Thymus (tissue), 14 donors: ENCODE measurements at places on chromosomes 12 and 14.

GRCh38 chr14:101200008-101200649, 296.6 kb upstream of the RTL1 start:
- DNase-seq: no peak

- DNase-seq: peak; percentile 19
Observed at GRCh38 chr14:102323102-102323501, 3.6 kb downstream of the ZNF839 start.

DNA sequence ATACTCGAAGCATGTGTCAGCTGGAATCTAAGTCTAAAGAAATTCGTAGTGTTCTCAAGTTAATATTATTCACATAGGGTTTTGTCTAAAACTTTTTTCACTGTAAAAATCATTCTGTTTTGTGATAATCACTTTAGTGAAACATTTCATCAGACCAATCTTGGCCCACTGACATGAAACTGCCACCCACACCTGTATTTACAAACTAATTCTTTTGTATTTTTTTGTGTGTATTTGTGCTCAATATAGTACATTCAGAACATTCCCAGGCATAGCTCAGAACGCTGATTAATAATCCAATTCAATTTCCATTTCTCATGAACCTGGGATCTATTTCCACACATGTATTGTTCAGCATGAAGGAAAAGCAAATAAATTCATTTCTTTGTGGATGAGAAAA, 191.7 kb downstream of the RASSF9 start:
- DNase-seq: no peak

- DNase-seq: no peak
Observed at GRCh38 chr12:57892232-57892972, 45.9 kb upstream of the CTDSP2 start.

GRCh38 chr12:87995581-87996178, 33.5 kb downstream of the C12orf50 start:
- peak; percentile 15 for DNase-seq

DNA sequence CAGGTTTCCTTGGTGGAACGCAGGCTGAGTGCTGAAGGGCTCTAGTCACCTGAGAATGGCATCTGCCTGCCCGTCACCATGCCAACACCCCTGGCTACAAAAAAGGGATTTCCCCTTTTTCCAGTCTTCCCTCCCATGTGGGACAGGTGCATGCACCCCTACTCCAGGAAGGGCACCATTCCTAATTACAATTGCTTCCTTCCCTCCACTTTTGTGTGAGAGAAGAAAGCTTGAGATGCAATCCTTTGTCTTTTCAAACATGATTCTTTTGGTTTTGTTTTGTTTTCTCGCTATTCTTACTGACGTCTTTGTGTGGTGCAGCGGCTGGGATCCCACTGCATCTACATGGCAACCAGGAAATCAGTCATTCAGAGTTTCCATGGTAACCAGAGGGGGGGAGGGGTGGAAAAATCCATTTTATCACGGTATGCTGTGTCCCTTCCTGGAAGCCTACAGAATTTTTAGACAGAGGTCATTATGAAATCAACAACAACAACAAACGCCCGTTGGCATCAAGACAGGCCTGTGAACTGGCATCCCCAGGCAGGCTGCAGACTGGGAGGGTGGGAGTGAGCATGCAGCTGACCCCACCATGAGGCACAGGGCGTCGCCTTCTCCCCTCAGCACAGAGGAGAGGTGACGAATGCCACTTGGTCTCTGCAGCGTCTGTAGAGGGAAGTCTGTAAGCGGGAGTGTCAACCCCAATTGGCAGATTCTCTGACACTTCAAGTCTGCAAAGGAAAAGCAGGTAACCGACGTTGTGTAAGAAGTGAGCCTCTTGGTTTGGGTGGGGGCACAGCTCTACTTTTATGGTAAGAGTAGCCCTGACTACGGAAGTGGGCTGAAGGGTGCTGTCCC, 13.6 kb upstream of the GNG2 start:
- DNase-seq: peak; percentile 68

DNA sequence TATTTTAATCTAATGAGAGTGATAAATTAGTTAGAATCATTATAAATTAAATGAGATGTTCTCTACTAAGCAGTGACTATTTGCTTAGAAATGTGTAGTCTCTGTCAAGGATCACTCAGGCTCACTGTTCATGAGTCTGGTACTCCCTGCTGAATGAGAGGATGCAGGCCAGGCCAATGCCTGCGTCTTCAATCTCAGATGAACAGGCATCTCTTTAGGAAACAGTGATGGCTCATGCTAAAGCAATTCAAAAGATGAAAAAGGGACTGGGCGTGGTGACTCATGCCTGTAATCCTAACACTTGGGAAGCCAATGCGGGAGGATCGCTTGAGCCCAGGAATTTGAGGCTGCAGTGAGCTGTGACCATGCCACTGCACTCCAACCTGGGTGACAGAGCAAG, 106.8 kb downstream of the ZFC3H1 start:
- no peak for DNase-seq

- no peak for DNase-seq
Observed at GRCh38 chr12:132465269-132466190, 24.4 kb upstream of the FBRSL1 start.

GRCh38 chr12:80186727-80187217, 87.4 kb downstream of the OTOGL start:
- DNase-seq: peak; percentile 31

- no peak for DNase-seq
Observed at GRCh38 chr14:64701660-64702059, 2.6 kb upstream of the PLEKHG3 start.

DNA sequence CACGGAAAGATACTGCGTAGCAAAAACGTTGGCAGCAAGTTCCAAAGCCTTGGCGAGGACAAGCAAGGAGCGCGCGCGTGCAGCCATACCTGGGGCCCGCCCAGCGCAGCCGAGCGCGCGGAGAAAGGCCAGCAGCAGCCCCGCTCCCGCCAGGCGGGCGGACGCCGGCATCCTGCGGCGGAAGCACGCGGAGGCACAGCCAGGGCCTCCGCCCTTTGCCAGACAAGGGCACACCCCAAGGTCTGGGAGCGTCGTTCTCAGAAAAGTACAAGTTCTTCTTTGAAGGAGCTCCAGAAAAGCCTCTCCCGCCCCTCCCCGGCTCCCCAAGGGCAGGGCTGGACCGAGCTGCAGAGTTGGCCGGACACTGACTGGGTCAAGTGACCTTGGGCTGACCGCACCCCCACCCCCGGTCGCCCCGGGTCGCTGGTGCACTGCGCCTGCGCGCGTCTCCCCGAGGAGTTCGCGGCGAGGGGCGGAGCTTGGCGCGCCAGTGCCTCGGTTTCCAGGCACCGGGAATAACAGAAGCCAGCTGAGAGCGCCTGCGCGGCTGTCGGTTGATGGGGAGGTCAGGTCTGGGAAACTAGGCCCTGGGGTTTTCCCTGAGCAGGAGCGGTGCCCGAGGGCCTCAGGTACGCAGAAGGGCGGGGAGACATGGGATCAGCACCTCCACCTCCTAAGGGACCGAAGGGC, at the start of gene ZC2HC1C:
TSS of gene ZC2HC1C (plus strand) at position 521 of the 690 bp plus-strand sequence. CDS start 933 bp downstream, outside the sequence.
- peak; percentile 36 for DNase-seq

DNA sequence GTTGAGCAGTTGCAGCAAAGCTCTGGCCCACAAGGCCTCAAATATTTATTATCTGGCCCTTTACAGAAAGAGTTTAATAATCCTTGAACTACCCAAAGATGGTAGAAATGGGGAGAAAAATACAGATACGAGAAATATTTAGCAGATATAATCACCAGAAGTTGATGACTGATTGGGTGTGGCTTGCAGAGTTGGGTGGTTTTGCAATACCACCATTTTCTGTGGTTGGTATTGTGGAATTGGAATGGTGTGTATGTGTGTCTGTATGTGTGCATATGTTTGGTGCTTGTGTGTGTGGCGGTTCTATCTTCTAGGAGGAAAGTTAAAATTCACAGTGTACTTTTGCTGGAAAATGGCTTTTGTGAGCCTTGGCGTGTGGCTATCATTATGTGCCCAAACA, 85.4 kb upstream of the MANSC4 start:
- no peak for DNase-seq

DNA sequence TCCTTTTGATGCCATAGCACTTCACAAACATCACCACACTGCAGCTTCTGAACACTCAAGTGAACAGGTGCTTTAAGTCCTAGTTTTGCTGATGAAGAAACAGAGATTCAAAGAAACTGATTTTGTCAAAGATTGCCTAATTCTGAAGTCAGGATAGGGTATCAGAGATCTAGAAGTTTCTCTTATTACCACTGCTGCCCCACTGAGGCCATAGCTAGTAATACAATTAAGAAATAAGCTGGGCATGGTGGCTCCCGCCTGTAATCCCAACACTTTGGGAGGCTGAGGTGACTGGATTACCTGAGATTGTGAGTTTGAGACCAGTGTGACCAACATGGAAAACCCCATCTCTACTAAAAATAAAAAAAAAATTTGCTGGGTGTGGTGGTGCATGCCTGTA, 458.3 kb upstream of the SEL1L start:
- DNase-seq: no peak

GRCh38 chr14:75350505-75351060, 72.0 kb downstream of the FOS start:
- DNase-seq: no peak

- no peak for DNase-seq
Observed at GRCh38 chr14:104717646-104718045, 6.4 kb upstream of the ADSS1 start.

DNA sequence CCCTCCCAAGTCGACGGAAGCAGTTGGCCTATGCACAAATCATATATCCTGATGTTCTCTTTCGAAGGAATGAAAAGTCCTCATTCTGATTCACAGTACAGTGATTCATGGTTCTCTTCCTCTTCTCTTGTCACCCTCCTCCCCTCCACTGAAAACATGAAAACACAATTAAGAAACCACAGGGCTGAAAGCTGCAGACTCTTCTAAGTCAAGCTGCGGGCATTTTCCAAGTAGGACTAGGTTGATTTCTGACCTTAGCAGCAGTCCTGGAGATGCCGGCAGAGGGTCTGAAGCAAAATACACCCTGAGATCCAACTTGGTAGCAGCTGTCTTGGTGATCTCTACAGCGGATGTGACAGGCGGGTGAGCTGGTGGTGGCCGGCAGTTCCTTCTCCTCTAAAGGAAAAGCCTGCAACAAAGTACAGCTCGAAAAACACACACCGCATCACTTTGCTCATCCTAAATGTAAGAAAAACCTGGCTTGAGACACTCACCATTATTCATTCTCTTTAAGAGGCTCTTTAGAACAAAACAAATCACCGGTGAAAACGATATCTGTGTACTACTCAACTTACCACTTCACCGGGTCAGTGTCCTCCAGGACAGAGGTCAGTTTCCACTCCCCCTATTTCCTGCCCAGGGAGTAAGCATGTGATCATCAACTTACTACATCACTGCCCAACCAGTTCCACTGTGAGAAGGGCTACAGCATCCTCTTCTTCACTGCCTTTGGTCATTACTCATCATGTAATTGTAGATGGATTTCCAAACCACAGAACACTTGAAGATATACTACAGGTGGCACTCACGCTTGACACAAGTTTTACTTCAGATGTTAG, 6.0 kb downstream of the TMCC3 start:
- DNase-seq: peak; percentile 15

GRCh38 chr14:47278233-47278842, 397.1 kb downstream of the MDGA2 start:
- DNase-seq: peak; percentile 32

GRCh38 chr12:92134638-92135274, 10.9 kb downstream of the BTG1 start:
- no peak for DNase-seq

- DNase-seq: no peak
Observed at GRCh38 chr12:104929977-104930376, 28.1 kb downstream of the SLC41A2 start.

DNA sequence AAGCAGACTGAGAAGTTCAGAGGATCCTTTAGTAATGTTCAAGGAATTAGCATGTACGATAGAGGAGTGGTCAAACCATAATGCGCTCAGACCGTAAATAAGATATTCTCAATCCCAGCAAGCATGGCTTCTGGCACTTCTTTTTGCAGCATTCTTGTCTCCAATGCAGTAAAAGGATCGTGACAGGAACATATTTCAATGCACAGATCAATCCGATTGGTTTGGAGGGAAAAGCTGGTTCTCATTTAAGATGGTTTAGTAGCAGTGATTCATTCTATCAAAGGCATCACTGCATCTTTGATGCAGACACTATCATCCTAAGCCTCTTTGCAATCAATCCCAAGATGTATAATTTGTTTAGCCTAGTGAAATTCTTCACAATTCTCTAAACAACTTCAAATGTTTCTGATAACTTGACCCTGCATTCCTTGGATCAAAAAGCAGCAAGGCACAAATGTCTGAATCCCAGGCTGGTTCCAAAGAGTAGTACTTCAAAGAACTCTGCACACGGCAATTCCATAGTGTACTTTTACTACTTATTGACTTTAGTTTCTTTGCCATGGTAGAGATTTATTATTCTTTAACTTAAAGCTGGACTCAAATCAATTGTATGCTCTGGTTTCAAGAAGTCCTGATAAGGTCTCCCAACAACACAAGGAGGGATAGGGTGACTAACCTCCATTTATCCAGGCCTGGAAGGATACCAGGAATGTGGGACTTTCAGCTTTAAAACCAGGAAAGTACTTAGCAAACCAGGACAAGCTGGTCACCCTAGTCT, 96.8 kb upstream of the MDM1 start:
- no peak for DNase-seq

DNA sequence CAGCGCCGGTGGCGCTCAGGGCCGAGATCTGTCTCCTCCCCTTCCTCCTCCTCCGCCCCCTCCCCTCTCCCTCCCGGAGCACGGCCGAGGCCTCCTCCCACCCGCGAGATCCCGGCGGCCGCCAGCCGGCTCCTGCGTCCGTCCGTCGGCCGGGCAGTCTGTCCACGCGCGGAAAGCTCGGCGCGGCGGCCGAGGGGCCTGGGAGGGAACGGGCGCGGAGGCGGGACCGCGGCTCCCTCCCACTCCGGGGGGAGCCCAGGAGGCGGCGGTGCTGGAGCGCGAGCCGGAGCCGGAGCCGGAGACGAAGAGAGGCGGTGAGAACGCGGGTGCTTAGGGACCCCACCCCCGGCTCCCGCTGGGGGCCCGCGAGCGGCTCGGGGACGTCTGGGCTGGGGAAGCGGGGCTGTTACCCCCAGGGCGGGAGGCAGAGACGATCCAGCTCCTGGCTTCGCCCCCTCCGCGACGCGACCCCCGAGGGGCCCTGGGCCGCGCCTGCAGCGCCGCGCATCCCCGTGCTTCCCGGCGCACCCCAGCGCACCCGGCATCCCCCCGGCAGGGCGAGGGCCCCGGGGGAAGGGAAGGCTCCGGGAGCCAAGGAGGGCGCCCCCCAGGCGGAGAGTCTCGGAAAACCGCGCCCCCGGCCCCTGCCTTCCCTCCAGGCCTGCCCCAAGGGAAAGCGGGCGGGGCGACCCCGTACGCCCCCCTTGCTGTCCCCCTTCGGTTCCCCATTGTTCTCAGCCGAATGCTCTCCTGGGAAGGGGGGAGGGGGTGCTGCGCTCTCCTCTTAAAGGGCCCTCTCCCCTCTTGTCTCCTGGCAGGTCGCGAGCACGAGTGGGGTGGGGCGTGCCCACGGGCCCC, at the start of gene DTX1:
TSS of gene DTX1 (plus strand) at position 100 of the 858 bp plus-strand sequence. CDS start 1,463 bp downstream, outside the sequence.
- no peak for DNase-seq

DNA sequence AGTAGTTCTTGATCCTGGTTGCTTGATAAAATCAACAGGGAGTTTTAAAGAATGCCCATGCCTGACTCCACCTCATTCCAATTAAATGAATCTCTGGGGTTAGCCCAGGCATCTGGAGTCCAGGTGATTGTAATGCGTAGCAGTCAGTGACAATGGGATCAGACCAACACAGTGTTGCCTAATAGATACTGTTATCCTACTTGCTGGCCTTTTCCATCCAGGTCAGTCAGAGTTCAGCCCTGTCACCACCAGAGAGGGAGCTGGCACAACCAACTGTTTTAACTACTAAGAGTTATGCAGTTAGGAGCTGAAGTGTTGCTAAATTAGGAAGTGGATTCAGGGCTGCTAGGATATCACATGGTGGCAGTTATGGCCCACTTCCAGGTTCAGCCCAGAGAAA, 107.1 kb downstream of the GPR135 start:
- no peak for DNase-seq

- peak; percentile 66 for DNase-seq
Observed at GRCh38 chr12:4107436-4107878, 166.1 kb upstream of the CCND2 start.
